ENCODE measurements at places on chromosomes 7 and 10. TPM values are rescaled to one million over a fixed set of nuclear protein-coding genes. Genes with fewer than 3 reads are reported as not detected.

Gene HOGA1
- 3.3 TPM for total RNA-seq

Gene HTR7
- total RNA-seq = 0.83 TPM

Gene NUTM2A
- 2.3 TPM for total RNA-seq

Gene CHRM2
- 1.7 TPM for total RNA-seq

Gene SEMA3C
- total RNA-seq = 163 TPM

Gene SYT15B
- not detected for total RNA-seq

Gene MNX1
- total RNA-seq = not detected

Gene SFMBT2
- 5.2 TPM for total RNA-seq
